Activated CD4-positive, alpha-beta T cell treated with anti-CD3 and anti-CD28 coated beads, Interleukin-2, amount 50 U/mL, for 24 hours (primary cell): ENCODE measurements at places on chromosomes 2 and 18.

DNA sequence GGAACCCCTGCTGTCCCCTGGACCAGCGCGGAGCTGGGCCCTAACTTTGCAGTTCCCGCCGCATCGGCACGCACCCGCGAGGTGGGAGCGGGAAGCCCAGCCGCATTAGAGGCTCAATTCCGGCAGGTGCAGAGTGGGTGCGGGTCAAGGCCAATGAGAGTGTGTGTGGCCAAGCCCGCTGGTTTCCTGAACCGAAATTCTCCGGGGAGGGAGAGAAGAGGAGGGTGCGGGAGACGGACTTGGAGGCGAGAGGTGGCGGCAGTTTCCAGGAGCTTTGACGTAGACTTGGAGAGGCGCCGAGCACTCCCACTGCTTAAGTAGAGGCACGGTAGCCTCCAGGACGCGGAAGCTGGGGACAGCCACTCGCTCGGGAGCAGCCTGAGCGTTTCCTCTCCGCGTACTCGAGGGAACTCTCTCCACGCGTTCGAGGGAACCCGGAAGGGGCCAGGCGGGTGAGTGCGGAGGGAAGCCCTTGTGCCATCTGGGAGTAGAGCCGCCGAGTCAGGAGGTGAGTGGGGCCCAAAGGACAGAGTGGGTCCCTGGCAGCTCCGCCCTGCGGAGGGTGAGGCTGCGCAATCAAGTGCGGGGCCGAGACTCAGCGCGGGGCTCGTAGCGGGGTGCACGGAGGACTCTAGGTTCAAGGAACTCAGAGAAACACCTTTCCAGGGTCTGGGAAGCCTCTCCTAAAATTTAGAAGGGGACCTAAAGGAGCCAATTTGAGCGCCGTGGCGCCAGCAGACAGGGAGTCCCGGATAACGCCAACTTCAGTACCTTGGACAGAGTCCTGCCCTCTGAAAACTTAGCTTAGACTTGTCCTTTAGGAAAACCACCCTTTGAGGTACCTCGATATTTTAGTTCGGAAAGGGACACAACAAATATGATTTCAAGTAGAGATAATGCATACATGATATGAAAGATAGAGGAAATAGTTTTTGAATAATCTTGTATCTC, at the start of gene FAM237A:
Gene FAM237A (plus strand): TSS at position 413 of the 951 bp plus-strand sequence. CDS start 1,750 bp downstream, outside the sequence.
- no peak for DNase-seq

DNA sequence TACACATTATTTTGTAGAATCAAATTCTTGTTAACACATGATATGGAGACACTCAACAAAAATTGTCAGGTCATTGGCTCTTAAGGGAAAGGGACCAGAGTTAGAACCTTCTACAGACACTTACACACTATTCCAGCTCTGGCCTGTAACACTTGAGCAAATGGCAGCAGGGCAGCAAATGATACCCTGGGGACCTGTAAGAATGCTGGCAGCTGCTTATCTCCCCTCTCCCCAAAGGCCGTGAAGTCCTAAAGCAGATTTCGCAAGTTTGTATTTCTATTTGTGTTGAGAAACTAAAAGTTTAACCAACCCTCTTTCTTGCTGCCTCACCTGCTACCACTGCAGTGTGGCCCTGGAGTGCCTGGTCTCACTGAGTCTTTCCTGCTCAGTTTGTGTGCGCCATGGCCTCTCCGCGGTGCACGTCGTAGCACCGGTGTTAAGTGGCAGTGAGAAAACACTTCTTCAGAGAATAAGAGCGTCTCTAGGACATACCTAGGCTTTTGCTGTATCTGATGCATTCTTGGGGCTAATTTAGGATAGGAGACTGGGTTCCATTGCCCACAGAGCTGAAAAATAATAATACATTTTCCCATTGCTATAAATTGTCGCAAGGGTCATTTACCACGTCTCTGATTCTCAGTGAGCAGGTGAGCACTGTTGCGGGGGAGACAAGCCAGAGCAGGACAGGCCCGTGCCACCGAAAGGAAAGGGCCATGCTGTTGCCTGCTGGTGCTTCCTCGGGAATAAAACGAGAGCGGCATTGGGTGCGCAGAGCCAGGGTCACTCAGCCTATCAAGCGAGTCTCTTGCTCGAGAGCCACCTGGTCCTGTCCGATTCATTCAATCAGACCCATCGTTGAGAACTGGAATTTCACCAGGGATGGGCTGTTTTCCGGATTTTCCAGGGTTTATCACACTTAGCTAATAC, 204.9 kb downstream of the PTGR3 start:
- DNase-seq, result no peak

GRCh38 chr2:218036371-218036770, 32.7 kb upstream of the RUFY4 start:
- no peak for DNase-seq

- no peak for DNase-seq
Observed at GRCh38 chr2:11481789-11482472, 16.0 kb upstream of the E2F6 start.

DNA sequence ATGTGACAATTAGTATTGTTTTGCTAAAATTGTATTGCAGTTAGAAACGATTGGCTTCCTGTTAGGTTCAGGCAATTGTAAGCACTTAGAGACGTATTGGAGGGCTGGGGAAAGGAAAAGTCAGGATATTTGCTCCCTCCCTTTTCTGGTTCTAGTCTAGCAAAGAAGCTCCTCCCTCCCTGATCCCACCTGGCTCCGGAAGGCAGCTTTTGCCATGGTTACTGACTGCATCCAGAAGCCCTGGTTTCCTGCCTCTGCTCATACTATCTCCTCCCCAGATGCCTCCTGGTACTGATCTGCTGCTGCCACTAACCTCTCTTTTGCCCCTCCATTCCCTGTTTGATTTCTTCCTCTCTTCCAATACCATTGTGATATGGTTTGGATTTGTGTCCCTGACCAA, 275.9 kb downstream of the MREG start:
- DNase-seq, result no peak

DNA sequence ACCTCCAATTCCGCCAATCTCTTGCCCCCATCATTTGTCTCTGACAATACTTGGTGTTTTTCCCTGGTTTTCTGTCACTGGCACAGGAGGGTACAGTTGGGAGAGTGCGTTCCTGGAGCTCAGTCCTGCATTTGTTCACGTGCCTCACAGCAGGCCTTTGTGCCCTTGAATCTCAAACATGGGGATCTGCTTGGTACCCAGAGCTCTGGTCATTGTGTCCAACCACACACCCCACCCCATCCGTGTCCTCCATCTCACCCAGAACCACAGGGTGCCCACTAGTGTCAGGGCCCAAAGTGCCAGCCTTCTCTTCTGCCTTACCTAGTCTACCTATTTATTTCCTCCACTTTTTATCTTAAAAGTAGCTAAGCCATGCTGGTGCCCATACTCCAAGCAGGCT, 16.2 kb downstream of the GAREM2 start:
- DNase-seq, result no peak

GRCh38 chr18:78526275-78526674, 453.3 kb upstream of the SALL3 start:
- no peak for DNase-seq

- no peak for DNase-seq
Observed at GRCh38 chr2:230557065-230557464, 141.1 kb downstream of the SP100 start.

GRCh38 chr2:86292571-86293515, 44.6 kb downstream of the REEP1 start:
- no peak for DNase-seq

DNA sequence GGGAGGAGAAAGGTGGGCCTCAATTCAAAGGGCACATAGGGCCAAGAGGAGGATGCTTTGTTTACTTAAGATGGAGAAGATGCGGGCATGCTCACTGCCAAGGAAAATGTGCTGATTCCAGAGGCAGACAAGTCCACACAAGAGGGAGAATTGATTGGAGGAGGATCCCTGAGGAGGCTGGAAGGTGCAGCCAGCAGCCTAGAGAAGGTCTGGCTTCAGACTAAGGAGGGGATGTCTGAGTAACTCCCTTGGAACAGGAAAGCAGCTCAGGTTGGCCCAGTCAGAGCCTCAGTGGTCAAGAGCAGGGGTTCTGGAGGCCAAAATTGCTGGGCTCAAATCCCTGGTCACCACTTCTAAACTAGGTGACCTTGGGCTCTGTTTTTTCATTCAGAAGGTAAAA, 265.5 kb upstream of the NCKAP5 start:
- DNase-seq, result no peak

GRCh38 chr2:229170171-229170570, 100.9 kb downstream of the PID1 start:
- no peak for DNase-seq

- no peak for DNase-seq
Observed at GRCh38 chr2:123747326-123747725, 277.8 kb upstream of the CNTNAP5 start.

DNA sequence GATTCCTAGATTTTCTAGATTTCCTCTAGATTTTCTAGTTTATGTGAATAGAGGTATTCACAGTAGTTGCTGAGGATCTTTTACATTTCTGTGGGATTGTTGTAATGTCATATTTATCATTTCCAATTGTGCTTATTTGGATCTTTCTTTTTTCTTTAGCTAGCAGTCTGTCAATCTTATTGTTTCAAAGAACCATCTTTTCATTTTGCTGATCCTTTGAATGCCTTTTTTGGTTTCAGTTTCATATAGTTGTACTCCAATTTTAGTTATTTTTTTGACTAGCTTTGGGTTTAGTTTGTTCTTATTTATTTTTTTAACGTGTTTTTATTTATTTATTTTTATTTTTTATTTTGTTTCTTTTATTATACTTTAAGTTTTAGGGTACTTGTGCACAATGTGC, 24.5 kb downstream of the CLIP4 start:
- no peak for DNase-seq

GRCh38 chr2:9852881-9853280, 9.6 kb downstream of the TAF1B start:
- no peak for DNase-seq

GRCh38 chr2:28544922-28545589, 49.2 kb downstream of the PLB1 start:
- DNase-seq, result no peak

- no peak for DNase-seq
Observed at GRCh38 chr18:28013066-28013465, 163.9 kb downstream of the CDH2 start.

- DNase-seq, result no peak
Observed at GRCh38 chr2:145484448-145485097, 964.7 kb upstream of the ZEB2 start.
